ENCODE measurements at places on chromosomes 5 and 9. TPM values are rescaled to one million over a fixed set of nuclear protein-coding genes. Genes with fewer than 3 reads are reported as not detected.

KIAA0825 gene
- polyA plus RNA-seq: 4.4 TPM

CTSV gene
- polyA plus RNA-seq: 20.0 TPM

FOXD4L4 gene
- not detected for polyA plus RNA-seq

TNFSF8 gene
- polyA plus RNA-seq: 0.44 TPM

HSD17B3 gene
- 0.67 TPM for polyA plus RNA-seq

CARD9 gene
- polyA plus RNA-seq: 2.7 TPM

AGXT2 gene
- 47.9 TPM for polyA plus RNA-seq

FRRS1L gene
- polyA plus RNA-seq: 2.4 TPM

PRR7 gene
- polyA plus RNA-seq: 1.9 TPM

IFNA21 gene
- polyA plus RNA-seq: not detected

KIF20A gene
- 37.7 TPM for polyA plus RNA-seq

C5orf52 gene
- not detected for polyA plus RNA-seq
